ENCODE measurements at places on chromosomes 13 and 19.

GRCh38 chr13:101552286-101552685, 99.8 kb downstream of the ITGBL1 start:
- DNase-seq, result no peak

- peak; percentile 39 for DNase-seq
These were observed 782 bp upstream of the JUND start for GRCh38 chr19:18282021-18282787.

DNA sequence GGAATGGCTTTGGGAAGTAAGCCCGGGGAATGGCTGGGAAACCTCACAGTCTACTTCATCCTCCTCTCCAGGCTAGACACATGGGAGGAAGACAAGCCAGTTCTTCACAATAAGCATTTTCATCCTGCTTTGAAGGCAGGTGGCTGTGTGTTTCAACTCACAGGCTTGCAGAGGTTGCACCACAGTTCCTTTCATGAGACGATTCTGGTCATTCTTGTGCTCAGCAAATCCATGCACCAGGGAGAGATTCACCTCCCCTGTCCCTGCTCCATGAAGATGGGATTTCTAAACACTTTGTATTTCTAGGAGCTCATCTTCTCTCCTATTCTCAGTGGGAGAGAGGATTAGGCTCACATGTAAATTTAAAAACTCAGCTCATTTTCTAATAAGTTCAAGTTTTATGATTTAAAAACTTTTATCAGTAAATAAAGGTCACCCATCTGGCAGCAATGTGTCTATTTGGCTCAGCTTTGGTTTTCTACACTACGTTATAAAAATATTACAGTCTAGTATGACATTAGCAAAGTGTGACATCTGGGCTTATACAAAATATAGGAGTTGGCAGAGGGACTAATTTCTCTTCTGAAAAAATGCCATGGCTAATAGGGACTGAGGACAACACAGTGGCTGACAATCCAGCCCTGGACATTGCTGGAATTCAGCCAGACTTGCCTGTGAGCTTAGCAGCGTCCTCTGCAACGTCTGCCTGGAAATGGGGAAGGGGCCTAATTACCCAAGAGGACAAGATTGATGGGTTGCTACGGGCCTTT, 283.2 kb upstream of the SLC10A2 start:
- DNase-seq, result no peak

- DNase-seq, result no peak
These were observed 16.3 kb downstream of the CHERP start for GRCh38 chr19:16525751-16526481.

DNA sequence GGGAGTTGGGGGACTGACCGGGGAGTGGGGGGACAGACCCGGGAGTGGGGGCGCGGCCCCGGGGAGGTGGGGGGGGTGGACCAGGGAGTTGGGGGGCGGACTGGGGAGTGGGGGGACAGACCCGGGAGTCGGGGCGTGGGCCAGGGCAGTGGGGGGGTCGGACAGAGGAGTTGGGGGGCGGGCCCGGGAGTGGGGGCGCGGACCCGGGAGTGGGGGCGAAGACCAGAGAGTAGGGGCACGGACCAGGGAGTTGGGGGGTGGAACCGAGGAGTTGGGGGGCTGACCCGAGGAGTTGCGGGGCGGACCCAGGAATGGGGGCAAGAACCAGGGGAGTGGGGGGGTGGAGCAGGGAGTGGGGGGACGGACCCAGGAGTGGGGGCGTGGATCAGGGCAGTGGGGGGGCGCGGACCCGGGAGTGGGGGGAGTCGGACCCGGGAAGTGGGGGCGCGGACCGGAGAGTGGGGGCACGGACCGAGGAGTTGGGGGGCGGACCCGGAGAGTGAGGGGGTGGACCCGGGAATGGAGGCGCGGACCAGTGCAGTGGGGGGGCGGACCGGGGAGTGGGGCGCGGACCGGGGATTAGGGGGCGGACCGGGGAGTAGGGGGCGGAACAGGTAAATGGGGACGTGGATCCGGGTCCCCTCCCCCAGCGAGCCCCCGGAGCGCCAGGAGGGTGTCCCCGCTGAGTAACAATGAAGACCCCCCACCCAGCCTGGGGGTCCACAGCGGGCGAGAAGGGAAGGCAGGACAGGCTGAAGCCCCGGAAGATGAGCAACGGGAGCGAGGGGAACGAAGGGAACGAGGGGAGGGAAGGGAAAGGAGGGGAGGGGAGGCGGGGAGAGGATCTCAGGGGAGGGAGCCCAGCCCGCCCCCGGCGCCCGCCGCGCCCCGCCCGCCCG, 589 bp downstream of the R3HDM4 start:
- DNase-seq, result no peak

DNA sequence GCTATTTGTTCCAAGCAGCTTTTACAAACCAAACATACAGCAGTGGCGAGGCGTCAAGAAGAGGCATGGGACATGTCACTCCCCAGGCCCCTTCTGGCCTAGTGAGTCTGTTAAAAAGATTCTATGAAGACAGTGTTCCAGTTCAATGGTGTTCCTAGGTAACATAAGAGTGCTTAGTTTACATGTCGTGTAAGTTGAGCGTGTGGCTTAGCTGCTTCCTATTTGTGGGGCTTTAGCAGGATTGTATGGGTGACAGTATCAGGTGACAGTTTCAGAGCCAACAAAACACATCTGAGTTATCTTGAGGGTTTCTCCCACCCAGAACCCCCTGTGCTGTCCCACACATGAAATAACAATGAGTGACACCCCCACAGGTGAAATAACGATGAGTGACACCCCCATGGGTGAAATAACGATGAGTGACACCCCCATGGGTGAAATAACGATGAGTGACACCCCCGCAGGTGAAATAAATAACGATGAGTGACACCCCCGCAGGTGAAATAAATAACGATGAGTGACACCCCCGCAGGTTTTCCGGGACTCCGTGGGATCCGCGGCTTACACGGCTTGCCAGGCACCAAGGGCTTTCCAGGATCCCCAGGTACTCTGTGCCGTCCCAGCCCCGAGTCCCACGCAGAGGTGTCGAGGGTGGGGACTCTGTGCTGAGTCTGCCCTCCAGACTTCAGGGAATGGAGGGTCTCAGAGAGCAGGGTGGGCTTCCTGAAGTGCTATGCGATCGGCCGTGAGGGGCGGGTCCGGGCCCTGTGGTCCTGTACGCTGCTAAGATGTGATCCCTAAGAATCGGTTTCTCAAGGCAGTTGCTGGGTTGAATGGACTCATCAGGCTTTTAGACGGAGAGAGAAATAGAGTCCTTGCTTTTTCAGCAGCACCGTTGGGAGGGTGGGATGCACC, 68.6 kb downstream of the RAB20 start:
- no peak for DNase-seq

DNA sequence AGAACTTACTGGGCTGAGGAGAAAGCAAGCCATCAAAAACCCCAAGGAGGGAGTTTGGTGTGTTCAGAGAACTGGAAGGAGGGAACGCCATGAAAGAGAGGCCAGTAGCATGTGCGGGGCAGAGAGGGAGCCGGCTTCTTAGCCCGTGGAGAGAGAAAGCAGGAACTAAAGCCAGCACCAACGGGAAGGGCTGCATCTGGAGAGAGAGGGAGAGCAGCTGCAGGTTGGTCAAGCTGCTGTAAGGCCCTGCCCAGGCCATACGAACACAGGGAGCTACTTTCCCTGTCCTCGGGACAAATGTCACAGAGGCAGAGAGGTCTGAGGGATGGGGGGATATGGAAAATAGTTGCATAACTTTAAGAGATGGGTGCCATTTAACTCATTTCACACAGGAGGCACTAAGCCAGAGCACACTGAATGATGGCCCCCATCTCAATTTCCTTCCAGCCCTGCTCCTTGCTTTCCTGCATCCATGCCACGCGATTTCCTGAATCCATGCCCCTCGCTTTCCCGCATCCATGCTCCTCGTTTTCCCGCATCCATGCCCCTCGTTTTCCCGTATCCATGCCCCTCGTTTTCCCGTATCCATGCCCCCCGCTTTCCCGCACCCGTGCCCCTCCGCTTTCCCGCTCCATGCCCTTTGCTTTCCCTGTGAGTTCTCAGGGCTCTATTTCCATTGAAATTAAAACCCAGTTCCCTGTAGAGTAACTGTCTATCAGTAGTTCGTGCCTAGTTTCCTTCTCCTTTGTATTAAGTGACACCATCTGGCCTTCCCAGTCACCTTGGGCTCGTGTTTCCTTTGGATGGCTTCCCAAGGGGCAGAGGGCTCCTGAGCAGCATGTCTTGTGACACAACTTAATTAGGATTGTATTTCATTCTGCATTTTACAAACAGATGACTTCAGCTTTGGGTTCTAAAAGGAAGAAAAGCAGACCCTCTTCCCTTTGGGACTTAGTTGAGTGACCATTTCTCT, 31.5 kb upstream of the TPT1 start:
- no peak for DNase-seq

GRCh38 chr13:103157016-103157415, 90.8 kb upstream of the SLC10A2 start:
- no peak for DNase-seq

GRCh38 chr13:47945738-47946137, 55.3 kb downstream of the SUCLA2 start:
- DNase-seq, result no peak

- peak; percentile 64 for DNase-seq
These were observed 1.7 kb upstream of the LYL1 start for GRCh38 chr19:13104360-13104847.

DNA sequence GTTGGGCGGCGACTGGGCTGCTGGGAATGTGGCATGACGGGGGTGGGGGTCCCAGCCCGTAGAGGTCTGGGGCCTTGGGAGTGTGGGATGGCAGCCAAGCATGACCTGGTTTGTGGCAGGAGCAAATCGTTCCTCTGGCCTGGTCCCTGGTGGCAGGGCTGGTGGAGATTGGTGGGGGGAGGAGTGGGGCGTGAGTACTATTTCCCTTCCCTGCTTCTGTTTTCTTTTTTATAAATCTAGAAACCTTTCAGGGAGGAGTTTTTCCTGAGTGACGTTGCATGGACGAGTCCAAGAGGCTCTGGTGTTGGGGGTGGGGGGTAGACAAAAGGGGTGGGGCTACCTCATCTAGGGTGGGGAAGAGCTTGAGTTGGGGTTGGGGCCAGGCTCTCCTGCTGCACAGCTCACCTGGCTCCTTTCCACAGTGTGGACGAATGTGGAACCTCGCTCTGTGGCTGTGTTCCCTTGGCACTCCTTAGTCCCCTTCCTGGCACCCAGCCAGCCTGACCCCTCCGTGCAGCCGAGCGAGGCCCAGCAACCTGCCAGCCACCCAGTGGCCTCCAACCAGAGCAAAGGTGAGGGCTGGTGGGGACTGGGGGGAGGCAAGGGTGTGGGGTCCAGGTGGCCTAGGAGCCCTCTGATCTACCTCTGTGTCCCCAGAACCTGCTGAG, 15.4 kb upstream of the PRR19 start:
- no peak for DNase-seq

DNA sequence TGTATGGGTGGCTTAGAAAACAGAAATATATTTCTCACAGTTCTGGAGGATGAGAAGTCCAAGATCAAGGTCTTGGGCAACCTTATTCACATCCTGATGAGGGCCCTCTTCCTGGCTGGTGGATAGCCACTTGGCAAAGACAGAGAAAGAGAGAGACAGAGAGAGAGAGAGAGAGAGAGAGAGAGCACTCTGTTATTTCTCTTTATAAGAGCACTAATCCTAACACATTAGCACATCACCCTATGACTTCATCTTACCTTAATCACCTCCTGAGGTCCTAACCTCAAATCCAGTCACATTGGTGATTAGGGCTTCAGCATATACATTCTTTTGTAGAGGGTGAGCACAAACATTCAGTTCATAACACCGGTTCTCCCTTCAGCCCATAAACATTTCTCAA, 430.3 kb downstream of the EFNB2 start:
- no peak for DNase-seq
